ENCODE measurements at places on chromosomes 7 and 10.

DNA sequence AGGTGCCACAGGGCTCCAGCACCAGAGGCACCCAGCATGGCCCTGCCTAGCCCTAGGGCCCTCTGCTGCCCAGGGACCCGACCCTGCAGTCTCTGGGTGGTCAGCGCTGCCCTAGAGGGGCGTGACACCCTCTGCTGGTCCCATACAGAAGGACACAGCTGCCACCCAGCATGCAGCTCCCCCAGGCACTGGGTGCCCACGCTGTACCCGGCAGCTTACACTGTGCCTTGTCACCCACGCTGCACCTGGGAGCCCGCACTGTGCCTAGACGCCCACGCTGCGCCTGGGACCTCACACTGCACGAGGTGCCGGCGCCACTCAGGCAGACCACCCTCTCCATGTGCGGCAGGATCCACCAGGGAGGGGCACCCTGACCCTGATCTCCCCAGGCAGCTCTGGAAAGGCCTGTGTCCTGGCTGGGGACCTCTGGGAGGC, 55.2 kb downstream of the PWWP2B start:
- no peak for DNase-seq

- no peak for DNase-seq
Measured at GRCh38 chr10:112650588-112651030, 203.6 kb downstream of the VTI1A start.

DNA sequence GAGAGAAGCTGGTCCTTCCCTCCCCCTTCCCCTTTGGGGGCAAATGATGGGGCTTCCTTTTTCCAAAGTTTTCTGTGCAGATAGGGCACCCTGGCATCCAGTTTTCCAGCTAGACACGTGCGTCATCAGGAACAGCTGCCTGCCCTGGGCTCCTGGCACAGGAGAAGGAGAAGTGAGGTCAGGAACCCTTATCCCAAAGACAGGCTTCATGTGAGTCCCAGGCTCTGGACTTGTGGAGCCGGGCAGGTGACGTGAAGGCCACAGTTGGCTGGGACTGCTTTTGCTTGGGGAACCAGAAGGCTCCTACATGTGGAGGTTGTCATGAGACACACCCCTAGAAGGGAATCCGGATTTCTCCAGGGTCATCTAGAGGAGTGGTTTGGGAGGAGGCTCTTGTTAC, 66.5 kb downstream of the RBM20 start:
- no peak for DNase-seq

GRCh38 chr10:29028486-29028885, 260.4 kb upstream of the LYZL1 start:
- DNase-seq, result no peak

GRCh38 chr10:101287997-101288635, 58.9 kb upstream of the LBX1 start:
- no peak for DNase-seq

GRCh38 chr7:39623732-39624441, 515 bp downstream of the RALA start:
- DNase-seq, result no peak

Data from AG04450 (cell line).